Activated CD4-positive, alpha-beta T cell treated with anti-CD3 and anti-CD28 coated beads, Interleukin-2, amount 50 U/mL, for 4 hours (primary cell): ENCODE measurements at places on chromosomes 2 and 18.

DNA sequence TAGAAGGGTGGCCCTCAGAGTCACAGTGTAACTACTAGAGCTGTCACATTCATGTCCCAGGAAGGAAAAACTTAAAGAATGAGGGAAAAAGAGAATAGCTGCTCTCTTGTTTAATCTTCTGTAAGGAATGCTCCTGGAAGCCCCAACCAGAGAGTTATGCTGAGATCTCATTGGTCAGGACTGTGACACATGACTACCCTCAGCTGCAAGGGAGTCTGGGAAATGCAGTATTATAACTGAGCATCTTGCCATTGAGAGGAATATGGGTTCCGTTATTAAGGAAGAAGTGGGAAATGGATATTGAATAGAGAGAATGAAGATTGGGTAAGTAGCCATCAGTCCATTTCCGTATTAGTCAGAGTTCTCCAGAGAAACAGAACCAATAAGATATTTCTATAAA lies 165.9 kb downstream of the ALPK2 start:
- no peak for DNase-seq

DNA sequence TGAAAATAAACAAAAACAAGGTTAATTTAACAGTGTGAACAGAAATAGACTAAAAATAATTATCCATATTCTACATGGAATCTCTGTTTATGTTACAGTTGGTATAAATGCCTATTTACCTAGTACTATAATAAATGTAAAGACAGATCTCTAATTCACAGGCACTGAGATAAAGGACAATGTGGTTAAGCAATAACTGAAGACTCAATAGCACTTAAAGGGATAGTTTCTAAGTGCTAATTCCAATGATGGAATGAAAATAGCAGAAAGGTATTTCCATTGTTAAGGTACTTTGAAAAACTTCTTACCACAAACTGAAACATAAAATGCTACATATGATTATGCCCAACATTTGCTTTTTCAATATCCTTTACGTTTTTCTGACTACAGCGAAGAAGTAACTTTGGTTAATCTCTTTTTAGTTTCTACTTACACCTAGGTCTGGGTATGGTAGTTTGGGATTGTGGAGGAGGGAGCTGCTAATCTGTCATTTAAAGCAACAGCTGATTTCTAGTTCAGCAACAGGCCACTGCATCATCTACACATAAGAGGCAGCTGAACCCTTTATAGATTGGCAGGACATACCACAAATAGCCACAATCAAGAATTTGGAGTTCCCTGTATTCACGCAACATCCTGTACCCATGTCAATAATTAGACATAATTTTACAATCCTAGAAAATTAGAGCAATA lies 27.2 kb downstream of the MAP4K3 start:
- no peak for DNase-seq

GRCh38 chr2:158214431-158214830 lies 112.8 kb downstream of the UPP2 start:
- no peak for DNase-seq

DNA sequence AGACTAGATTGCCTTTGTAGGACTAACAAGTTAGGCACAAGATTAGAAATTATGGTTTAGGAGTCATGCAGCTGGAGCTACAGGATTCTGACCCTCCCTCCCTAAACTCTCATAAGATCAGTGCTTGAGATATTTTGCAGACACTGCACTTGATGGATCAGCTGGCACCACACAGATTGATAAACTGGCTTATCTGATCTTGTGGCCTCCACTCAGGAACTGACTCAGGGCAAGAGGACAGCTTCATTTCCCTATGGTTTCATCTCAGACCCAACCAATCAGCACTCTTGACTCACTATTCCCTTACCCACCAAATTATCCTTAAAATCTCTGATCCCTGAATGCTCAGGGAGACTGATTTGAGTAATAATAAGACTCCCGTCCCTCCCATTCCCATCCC lies 152.3 kb downstream of the DIS3L2 start:
- no peak for DNase-seq

DNA sequence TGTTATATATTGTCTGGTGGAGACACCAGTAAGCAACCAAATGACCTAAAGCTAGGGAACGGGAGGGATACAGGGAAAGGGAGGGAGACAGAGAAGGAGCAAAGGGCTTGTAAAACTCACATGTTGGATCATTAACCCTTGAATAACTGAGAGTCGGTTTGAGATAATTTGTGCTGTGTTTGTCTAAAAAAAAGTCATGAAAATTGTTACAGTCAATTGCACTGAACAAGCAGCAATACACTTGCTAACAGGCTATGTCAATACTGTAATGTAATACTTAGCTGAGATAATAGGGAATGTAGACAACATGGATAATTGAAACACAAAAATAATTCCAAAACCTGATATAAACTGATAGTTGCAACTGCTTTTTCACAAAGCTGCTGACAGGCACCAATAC lies 71.3 kb upstream of the ZNF521 start:
- DNase-seq: no peak
